ENCODE measurements at places on chromosomes 7 and 10.
A peak's percentile ranks its signal among the peaks of the same experiment; 100 is the strongest.

- no peak for DNase-seq
Observed at GRCh38 chr7:85033263-85033662, 153.6 kb downstream of the SEMA3D start.

- no peak for DNase-seq
Observed at GRCh38 chr10:61271127-61271780, 181.9 kb downstream of the TMEM26 start.

DNA sequence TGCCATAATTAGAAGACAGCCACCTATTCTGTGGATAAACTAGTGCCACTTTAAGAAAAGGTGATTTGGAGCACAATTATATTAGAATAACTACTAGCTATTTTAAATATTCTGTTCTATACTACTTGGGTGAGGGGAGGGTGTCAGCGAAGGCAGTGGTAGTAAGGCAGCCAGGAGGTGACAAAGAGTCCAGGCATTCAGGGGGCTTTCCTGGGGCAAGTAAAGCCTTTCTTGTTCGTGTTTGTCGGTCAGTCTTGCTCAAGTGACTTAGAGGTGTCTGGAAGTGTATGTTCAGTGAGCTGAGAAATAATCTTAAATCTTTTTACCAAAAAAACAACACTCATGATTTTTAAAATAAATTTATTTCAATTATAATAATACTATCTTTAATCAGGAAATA, 34.4 kb downstream of the ADD3 start:
- DNase-seq = no peak

- DNase-seq = no peak
Observed at GRCh38 chr10:113764582-113764981, 13.1 kb downstream of the PLEKHS1 start.

DNA sequence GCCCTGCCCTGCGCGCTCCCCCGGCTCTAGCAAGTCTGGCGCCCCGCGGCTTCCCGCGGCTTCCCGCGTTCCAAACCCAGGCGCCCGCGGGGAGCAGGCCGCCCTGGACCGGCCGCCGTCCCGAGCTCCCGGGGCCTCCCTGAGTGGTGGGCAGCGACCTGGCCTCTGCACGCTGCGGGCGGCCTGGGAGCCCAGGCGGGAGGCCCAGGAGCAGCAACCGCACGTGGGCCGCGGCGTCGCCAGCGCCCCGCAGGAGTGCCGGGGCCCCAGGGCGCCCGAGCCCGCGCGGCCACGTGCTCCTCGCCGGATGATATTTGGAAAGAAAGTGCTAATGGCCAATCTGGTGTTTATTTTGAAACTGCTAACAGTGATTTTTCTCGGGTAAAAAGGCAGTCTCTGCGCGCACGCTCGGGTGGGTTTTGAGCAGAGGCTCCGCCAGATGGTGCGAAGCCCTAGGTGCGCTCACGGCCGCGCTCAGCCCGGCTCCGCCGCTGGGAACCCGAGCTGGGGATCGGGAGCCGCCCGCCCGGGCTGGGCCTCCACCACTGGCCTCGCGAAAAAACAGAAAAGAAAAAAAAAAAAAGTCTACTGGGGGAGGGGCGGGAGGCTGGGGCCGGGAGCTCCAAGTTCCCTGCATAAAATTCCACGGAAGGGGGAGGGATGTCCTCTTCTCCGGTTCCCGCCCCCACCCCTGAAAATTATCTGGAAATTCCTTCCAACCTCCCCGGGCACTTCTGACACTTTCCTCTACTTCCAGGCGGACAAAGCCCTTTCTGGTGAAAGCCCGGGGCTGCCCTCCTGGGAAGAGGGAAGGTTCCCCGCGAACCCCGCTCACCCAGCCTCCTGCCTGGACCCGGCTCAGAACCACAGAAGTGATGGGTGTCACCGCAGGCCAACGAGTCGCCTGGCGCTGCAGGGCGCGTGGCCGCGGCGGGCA, 4.3 kb downstream of the EBF3 start:
- no peak for DNase-seq

GRCh38 chr7:108603656-108604306, 34.1 kb downstream of the DNAJB9 start:
- no peak for DNase-seq

DNA sequence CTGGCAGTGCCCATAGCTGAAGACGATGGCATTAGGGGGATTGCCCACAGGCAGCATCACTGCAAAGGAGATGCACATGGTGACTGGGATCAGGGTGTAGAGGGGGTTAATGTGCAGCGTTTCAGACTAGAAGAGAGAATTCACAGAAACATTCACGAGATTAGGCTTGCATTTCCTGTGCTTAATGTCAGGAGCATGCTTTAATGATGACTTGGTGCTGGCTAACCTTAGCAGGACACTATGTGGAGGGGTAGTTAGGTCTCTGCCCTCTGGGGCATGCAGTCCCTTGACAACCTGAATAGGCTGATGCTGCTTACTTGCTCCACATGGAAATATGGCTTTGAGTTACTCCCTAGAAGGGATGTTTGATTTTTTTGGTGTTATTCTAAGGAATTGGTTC, 21.8 kb downstream of the STMP1 start:
- no peak for DNase-seq

GRCh38 chr10:70426823-70427222, 14.7 kb downstream of the NODAL start:
- no peak for DNase-seq

DNA sequence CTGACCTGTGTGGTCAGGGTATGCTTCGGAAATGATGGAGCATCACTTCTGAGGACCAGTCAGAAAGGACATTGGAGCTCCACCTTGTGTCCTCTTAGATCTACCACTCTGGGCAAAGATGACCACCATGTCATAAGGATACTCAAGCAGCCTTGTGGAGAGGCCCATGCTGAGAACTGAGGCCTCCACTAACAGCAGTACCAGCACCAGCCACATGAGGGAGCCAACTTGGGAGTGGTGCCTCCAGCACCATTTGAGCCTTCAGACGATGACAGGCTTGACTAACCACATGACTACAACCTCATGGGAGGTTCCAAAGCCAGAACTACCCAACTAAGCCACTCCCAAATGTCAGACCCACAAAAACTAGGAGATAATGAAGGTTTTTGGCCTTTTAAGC, 116.0 kb downstream of the NPTX2 start:
- peak; percentile 15 for DNase-seq

All from CD4-positive, alpha-beta T cell treated with Interleukin-17A for 1 hour (primary cell).